ENCODE measurements at places on chromosomes 11 and 22. TPM values are rescaled to one million over a fixed set of nuclear protein-coding genes. Genes with fewer than 3 reads are reported as not detected.

DNA sequence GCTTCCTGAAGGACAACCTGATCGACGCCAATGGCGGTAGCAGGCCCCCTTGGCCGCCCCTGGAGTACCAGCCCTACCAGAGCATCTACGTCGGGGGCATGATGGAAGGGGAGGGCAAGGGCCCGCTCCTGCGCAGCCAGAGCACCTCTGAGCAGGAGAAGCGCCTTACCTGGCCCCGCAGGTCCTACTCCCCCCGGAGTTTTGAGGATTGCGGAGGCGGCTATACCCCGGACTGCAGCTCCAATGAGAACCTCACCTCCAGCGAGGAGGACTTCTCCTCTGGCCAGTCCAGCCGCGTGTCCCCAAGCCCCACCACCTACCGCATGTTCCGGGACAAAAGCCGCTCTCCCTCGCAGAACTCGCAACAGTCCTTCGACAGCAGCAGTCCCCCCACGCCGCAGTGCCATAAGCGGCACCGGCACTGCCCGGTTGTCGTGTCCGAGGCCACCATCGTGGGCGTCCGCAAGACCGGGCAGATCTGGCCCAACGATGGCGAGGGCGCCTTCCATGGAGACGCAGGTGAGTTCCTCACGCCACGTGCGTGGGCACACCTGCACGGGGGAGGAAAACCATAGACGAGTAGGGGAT lies 1.5 kb downstream of the BCR start:
- H3K4me3 ChIP-seq: peak overlapping the region; percentile 98
- DNase-seq: no peak
- peaks cover 10% of the 10 kb centered on the region for H3K36me3 ChIP-seq

DNA sequence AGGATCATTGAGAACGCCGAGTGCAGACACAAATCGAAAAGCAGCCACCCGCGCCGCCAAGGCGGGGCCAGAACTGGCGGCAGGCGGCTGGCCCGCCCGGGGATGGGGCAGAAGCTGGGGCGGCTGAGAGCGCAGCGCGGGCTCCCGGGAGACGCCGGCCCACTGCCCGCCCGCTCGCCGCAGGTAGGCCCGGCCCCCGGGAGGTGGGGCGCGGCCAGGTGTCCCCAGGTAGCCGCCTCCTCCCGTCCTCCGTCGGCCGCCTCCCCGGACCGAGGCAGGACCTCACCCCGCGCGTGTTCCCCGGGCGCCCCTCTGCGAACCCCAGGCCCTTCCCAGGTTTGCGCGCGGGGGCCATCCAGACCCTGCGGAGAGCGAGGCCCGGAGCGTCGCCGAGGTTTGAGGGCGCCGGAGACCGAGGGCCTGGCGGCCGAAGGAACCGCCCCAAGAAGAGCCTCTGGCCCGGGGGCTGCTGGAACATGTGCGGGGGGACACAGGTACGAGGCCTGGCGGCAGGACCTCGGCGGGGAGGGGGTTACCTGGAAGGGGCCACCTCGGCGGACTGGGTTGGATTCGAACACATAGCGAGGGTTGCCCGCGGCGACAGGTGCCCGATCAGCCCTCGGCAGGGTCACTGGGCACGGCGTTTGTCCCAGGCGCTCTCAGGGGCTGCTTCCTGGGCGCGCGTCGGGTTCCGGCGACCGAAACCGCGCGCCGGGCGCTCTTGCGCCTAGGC lies at the start of gene PRRG4:
Gene PRRG4 (plus strand): TSS at position 248 of the 733 bp plus-strand sequence. CDS start 603 bp downstream, outside the sequence.
- no peaks in the 10 kb centered on the region for H3K36me3 ChIP-seq
- H3K4me1 ChIP-seq: peaks cover 4% of the 10 kb centered on the region
- DNase-seq: peak; percentile 16

DNA sequence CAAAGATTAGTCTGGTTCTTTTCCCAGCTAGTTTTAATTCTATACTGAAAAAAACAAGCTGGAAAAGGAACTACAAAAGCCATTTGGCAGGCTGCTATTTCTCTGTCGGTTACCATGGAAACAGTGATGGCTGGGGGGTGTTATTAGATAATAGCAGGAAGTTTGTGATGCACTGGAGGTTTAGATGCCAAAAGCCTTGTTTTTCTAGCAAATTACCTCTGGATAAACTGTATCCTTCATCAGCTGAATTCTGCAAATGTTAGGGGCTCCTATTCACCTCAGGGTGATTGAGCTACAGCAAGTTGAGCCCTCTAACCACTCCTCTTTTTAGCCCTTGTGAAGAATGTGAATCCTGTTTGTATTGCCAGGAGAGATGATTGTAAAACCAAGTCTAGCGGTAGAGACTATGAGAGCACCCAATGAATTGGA lies 25.2 kb downstream of the ALKBH3 start:
- no peak overlapping the region for H3K27ac ChIP-seq
- H3K36me3 ChIP-seq: peaks cover 14% of the 10 kb centered on the region
- peak; percentile 17 for DNase-seq

DNA sequence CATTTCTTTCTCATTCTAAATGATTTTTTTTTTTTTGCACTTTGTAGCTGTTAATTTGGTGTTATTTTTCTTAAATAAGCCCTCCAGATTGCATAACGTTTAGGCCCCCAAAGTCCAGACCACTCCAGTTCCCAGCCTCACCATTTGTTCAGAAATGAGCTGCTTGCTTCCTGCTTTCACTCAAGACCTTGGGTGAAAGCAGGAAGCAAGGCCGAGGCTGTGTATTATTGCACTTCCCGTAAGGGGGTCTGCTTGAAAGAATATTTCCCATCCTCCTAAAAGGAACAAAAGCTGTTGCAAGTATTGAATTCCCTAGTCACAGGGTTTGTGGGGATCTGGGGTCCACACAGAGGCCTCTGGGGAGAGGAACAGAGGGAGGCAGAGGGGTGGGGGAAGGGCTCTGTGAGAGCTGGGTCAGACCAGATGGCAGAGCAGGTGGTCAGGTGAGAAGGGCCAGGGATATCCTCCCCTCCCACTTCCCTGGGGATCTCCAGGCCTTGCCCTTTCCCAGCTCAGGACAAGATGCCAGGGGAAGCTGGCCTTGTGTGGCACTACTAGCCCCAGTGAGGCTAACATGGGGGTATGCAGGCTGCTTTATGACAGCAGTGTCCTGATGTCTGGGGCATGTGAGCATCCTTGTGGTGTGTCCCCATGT lies 51.6 kb upstream of the MYEOV start:
- no peaks in the 10 kb centered on the region for H3K36me3 ChIP-seq
- no peak overlapping the region for H3K27ac ChIP-seq
- H3K27me3 ChIP-seq: peaks cover 11% of the 10 kb centered on the region
- H3K4me3 ChIP-seq: no peak overlapping the region
- no peak for DNase-seq
- H3K4me1 ChIP-seq: no peaks in the 10 kb centered on the region

GRCh38 chr22:29623059-29623458 lies 19.6 kb downstream of the NF2 start:
- peaks cover 40% of the 10 kb centered on the region for H3K4me1 ChIP-seq
- H3K27me3 ChIP-seq: no peaks in the 10 kb centered on the region

The GVQW3 gene
- total RNA-seq: 1.1 TPM

GRCh38 chr22:23113847-23114720 lies 27.7 kb downstream of the RSPH14 start:
- H3K36me3 ChIP-seq: no peaks in the 10 kb centered on the region
- no peak overlapping the region for H3K4me3 ChIP-seq
- no peak overlapping the region for H3K27ac ChIP-seq
- no peak for DNase-seq

The SLC22A9 gene
- total RNA-seq: not detected

GRCh38 chr11:11622340-11622706 lies 518 bp upstream of the GALNT18 start:
- H3K27me3 ChIP-seq: peaks cover 21% of the 10 kb centered on the region
- no peak overlapping the region for H3K27ac ChIP-seq
- H3K4me1 ChIP-seq: peaks cover 4% of the 10 kb centered on the region
- H3K36me3 ChIP-seq: no peaks in the 10 kb centered on the region
- no peak for DNase-seq
- peak overlapping the region; percentile 15 for H3K4me3 ChIP-seq

DNA sequence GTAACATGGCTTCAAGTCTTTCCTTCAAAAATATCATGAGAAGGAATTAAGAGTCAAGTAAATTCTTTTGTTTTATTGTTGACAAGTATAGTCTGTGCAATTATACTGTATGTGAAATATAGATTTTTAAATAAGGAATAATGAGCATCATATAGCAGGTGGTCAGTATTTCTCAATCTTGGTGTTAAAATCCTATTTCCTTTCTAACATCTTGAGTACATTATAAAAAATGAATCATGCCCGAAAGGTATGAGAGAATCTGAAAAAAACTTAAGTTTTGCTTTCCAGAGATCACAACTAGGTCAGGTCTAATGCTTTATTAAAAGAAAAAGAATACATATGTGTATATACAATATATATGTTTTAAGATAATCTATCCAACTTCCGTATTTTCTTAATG lies 53.1 kb downstream of the KIF18A start:
- no peaks in the 10 kb centered on the region for H3K27me3 ChIP-seq
- no peak overlapping the region for H3K4me3 ChIP-seq
- H3K4me1 ChIP-seq: peaks cover 2% of the 10 kb centered on the region
- H3K27ac ChIP-seq: no peak overlapping the region

- H3K4me3 ChIP-seq: no peak overlapping the region
- H3K36me3 ChIP-seq: peaks cover 44% of the 10 kb centered on the region
- no peaks in the 10 kb centered on the region for H3K27me3 ChIP-seq
- no peak overlapping the region for H3K27ac ChIP-seq
- H3K4me1 ChIP-seq: no peaks in the 10 kb centered on the region
- no peak for DNase-seq
Measured at GRCh38 chr11:117354550-117354949, 26.9 kb downstream of the CEP164 start.

The SCGB2A2 gene
- not detected for total RNA-seq

- H3K4me1 ChIP-seq: no peaks in the 10 kb centered on the region
- no peak overlapping the region for H3K27ac ChIP-seq
- no peak for DNase-seq
- peaks cover 5% of the 10 kb centered on the region for H3K36me3 ChIP-seq
- no peaks in the 10 kb centered on the region for H3K27me3 ChIP-seq
Measured at GRCh38 chr11:66766681-66767080, 37.7 kb upstream of the SPTBN2 start.

The INS gene
- not detected for total RNA-seq

GRCh38 chr11:88324562-88325345 lies 12.8 kb downstream of the CTSC start:
- H3K27me3 ChIP-seq: no peaks in the 10 kb centered on the region
- peaks cover 33% of the 10 kb centered on the region for H3K36me3 ChIP-seq
- no peak for DNase-seq
- H3K4me3 ChIP-seq: no peak overlapping the region
- H3K27ac ChIP-seq: no peak overlapping the region

The HMOX1 gene
- total RNA-seq: 23.1 TPM

DNA sequence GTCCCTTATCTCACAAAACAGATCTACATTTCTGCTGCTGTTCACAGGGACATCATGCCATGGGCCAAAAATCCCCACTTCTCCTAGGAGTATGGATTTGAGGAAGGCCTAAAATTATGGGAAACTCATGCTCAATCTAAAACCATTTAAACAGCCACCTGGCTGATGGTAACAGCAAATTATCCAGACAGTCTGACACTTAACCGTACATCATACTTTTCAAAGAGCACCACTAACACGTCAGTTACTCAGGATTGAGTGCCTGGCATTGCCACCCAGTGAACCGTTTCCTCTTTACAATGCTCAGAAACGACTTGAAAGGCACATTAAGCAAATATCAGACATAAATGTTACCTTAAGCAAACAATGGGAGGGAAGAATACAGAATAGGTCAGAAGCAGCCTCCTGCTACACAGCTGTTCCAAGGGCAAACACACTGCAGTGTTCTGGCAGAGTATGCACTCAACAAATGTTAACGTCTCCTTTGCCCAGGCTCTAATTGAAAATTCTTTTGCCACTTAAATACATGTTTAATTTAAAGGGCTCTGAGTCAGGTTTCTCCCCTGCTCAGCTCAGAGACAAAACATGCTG lies 18.8 kb upstream of the SLC36A4 start:
- H3K4me1 ChIP-seq: no peaks in the 10 kb centered on the region
- no peaks in the 10 kb centered on the region for H3K36me3 ChIP-seq
- H3K4me3 ChIP-seq: no peak overlapping the region
- no peak for DNase-seq
- H3K27me3 ChIP-seq: peaks cover 11% of the 10 kb centered on the region

The CASP5 gene
- not detected for total RNA-seq

- no peak overlapping the region for H3K4me3 ChIP-seq
- no peaks in the 10 kb centered on the region for H3K36me3 ChIP-seq
- no peak for DNase-seq
- H3K4me1 ChIP-seq: peaks cover 33% of the 10 kb centered on the region
- peak overlapping the region; percentile 63 for H3K27ac ChIP-seq
Measured at GRCh38 chr11:68008381-68009337, 1.5 kb upstream of the ALDH3B1 start.

DNA sequence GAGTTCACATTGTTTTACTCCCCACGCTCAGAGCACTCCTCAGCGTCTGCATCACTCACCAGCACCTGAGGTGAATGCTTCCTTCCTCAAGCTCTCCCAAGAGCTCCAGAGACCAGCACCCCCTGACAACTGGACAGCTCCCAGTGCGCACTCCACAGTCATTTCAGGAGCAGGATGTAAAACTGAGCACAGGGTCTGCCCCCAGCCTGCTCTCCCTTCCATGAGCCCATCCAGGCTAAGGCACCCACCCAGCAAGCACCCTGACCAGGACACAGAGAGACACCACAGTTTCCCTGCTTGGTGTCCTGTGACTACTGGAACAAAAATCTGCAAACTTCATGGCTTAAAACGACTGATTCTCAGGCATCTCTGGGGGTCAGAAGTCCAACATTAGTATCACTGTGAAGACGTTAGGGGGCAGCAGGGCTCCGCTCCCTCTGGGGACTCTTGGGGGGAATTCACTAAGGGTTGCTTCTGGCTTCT lies 3.3 kb downstream of the SCGB1D2 start:
- no peaks in the 10 kb centered on the region for H3K36me3 ChIP-seq
- no peaks in the 10 kb centered on the region for H3K4me1 ChIP-seq
- no peak overlapping the region for H3K4me3 ChIP-seq

GRCh38 chr11:6225024-6225423 lies 9.4 kb downstream of the FHIP1B start:
- H3K27ac ChIP-seq: no peak overlapping the region
- H3K27me3 ChIP-seq: no peaks in the 10 kb centered on the region
- peaks cover 21% of the 10 kb centered on the region for H3K36me3 ChIP-seq
- H3K4me1 ChIP-seq: 0 out of 2 replicates have a peak, but pooled peaks cover 1% of the 10 kb centered on the region
- DNase-seq: no peak
- no peak overlapping the region for H3K4me3 ChIP-seq

The SLC5A4 gene
- total RNA-seq: under 0.01 TPM

The FOLR1 gene
- not detected for total RNA-seq

GRCh38 chr22:17120281-17120680 lies 879 bp downstream of the TMEM121B start:
- H3K4me3 ChIP-seq: no peak overlapping the region
- no peaks in the 10 kb centered on the region for H3K4me1 ChIP-seq
- peaks cover 29% of the 10 kb centered on the region for H3K27me3 ChIP-seq
- DNase-seq: peak; percentile 30
- H3K27ac ChIP-seq: no peak overlapping the region

The NLRP10 gene
- 25.6 TPM for total RNA-seq

The PRSS23 gene
- 123 TPM for total RNA-seq
